ENCODE measurements at places on chromosomes 3 and 15.

DNA sequence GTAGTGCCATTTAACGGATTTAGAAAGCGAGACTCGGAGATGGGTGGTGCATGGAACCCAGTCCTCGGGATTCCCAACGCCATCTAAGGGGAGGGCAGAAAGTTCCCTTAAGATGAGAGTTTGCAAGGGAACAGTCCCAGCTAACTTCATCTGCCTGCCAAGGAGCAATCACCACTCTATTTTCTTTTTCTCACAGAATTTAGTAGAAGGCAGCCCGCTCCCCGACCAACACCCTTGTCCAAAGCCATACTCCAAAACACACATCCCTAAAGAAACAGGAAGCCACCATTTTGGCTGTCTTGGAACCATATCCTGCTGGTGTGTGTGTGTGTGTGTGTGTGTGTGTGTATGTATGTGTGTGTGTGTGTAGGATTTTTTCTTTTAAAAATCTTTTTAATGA is 7.1 kb upstream of the FGD5 start:
- no peak for DNase-seq

- DNase-seq, result peak; percentile 40
Observed at GRCh38 chr15:41919954-41920538, 26.2 kb upstream of the SPTBN5 start.

- DNase-seq, result no peak
Observed at GRCh38 chr15:47678040-47678439, 39.3 kb upstream of the SEMA6D start.

GRCh38 chr3:129715854-129716253 is 109.4 kb upstream of the PLXND1 start:
- no peak for DNase-seq

GRCh38 chr3:23485922-23486321 is 282.8 kb downstream of the UBE2E2 start:
- no peak for DNase-seq

DNA sequence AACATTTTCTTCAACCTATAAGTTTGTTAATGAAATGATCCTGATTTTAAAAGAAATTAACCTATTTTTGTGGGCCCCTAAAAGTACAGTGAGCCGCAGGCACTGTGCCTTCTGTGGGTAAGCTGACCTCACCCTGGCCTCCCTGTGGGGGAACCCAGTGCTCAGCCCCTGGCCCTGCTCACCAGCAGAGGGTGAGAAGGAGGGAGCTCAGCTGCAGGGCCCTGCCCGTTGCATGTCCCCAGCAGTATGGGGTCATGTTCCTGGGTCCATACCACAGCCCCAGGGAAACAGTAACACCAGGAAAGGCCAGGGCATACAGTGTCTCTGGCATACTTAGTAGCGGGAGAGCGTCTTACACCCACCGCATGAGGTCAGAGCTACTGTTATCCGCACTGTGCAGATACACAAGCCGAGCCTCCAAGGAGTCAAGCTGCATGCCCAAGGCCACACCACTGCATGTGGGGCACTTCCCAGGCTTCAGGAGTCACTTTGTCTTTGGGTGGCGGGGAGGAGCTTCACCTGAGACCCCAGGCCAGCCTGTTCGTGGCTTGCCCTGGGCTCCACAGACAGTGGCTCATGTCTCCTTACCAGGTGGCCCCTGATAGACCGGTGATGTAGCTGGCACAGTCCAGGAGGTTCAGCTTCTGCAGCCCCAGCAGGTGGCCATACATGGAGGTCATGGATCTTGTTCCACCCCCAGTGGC is 22.6 kb upstream of the EHD4 start:
- no peak for DNase-seq

- no peak for DNase-seq
Observed at GRCh38 chr15:36109943-36110658, 469.3 kb upstream of the CDIN1 start.

All from nephron progenitor cell (in vitro differentiated cells).